ENCODE measurements at places on chromosomes 5 and 9.

- DNase-seq = no peak
Observed at GRCh38 chr5:143309661-143310431, 93.6 kb downstream of the NR3C1 start.

- no peak for DNase-seq
Observed at GRCh38 chr5:72702881-72703434, 113.5 kb upstream of the TNPO1 start.

- DNase-seq = no peak
Observed at GRCh38 chr9:295576-295975, 80.9 kb downstream of the DOCK8 start.

DNA sequence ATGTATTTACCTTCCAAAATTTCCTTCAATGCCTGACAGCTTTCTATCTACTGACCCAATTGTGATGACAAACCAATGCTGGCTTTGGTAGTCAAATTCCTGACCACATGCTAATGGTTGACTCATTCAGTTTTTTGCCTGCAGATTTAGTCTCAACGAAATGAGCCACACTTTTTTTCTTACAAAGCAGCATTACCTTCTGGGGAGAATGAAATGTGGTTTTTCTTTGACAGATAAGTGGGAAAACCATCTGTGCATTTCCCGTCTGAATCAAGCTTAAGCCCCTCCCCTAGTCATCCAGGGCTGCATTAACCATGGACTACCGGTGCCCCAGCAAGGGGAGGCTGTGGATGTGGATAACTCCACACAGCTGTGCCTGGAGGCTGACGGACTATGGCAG, 99.6 kb upstream of the TAF11L2 start:
- DNase-seq = no peak

DNA sequence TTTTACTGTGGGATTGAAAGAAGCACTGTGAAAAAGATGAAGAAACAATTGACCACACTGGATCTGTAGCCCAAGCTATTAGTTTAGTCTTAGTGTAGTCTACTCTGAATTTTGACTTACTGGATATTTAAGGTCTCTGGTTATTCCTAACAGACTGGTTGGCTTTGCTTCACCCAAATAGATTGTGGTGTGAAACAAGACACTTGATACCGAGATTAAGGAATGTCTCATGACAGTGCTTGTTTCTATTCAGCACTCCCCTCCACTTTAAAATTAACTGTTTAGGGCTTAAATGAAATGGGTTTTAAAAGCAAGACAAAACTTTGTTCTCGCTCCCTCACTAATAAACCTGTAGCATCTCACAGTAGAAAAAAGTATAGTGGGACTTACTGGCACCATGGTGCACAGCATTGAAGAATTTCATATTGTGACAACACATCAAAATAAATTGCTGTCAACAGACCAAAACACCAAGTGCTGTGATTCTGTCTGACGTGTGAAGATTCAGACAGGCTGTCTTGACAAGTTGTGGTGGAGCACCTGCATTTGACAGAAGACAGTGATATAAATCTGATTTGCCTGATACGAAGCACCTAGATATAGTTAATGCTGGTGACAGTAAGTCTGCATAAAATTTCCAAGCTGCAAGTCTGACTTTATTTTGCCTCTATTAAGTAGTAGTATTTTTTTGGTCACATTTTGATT, 73.1 kb downstream of the PBX3 start:
- no peak for DNase-seq

- peak; percentile 41 for DNase-seq
Observed at GRCh38 chr9:130172858-130173665, 858 bp downstream of the NCS1 start.

DNA sequence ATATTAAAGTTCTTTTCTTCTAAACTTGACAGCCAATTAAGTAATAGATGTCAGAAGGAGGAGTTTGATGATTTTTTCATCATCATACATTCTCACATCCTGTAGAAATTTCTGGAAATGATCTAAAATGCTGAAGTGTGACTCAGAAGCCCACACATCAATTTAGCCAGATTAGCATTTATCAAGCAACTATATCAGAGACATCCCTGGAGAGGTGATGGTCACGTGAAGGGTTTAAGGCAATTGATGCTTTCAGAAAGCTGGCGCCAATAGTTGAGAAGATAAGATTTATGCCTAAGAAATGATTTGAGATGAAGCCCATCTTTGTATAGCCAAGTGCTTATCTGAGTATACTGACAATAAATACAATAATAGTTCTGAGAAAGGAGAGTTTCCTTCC, 162.9 kb upstream of the RORB start:
- no peak for DNase-seq

DNA sequence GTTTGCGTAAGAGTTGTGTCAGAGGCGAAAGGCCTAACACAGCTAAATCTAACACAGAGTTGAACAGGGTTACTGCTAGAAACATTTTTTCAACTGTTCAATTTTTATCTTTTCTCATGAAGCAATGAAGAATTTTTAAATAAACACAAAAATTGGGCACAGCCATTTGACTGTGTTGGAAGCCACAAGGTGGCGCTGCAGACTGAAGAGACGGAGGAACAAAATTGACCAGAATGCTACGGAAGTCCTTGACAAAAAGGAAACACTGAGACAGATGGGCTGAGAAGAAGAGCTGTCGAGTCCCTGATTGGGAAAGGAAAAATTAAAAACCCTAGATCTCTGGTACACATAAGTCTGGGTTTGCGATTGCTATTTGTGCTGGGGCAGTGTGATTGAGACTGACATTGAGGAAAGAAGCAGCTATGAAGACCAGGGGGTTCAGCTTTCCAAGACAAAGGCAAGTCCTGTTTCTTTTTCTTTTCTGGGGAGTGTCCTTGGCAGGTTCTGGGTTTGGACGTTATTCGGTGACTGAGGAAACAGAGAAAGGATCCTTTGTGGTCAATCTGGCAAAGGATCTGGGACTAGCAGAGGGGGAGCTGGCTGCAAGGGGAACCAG, at the start of gene PCDHB9:
Gene PCDHB9 (plus strand): TSS at position 265 of the 616 bp plus-strand sequence. CDS start 158 bp downstream, at position 423.
- no peak for DNase-seq

DNA sequence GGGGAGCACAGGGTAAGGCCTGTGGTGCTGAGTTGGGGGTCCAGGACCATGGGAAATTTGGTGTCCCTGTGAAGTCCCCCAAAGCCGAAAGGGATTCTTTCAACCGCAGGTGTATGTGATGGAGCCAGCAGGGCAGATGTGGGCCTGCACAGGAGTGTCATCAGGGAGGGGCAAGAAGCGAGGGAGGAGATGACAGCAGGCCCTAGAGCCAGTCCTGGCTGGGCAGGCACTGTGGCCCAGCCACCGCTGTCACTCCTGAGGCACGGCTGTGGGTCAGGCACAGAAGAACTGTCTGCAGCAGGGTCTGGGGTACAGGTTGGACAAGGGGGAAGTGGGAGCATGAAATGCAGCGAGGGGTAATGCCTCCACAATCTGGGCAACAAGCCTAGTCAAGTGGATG, 4.8 kb downstream of the HK3 start:
- DNase-seq = no peak

GRCh38 chr9:27365707-27366376, 68.9 kb upstream of the EQTN start:
- DNase-seq = no peak

DNA sequence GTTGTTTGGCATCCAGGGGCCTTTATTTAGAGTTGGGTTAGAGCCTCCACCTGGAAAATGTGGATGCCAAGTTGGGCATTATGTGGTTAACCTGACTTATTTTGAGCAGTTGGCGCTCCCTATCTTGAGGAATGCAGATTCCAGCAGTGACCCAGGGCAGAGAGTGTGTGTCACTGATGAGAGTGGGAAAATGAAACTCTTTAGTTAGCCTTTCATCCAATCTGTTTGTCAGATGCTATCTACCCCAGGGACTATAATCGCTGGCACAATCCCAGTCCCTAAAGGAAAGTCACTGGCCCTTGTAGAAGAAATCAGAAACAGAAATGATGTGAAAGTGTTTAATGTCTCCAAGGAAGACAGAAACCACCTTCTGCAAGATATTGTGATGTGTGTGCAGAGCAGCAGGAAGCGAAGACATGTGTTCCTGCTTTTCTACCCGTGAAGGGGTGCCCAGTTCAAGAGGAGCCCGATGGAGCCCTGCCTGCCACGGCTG, 10.2 kb upstream of the STING1 start:
- no peak for DNase-seq

GRCh38 chr5:54243483-54244080, 66.8 kb downstream of the ARL15 start:
- DNase-seq = no peak

- no peak for DNase-seq
Observed at GRCh38 chr9:32554107-32554506, 1.7 kb upstream of the TOPORS start.

GRCh38 chr5:170327168-170327567, 29.6 kb upstream of the LCP2 start:
- no peak for DNase-seq
